ENCODE measurements at places on chromosomes 2 and 18.

DNA sequence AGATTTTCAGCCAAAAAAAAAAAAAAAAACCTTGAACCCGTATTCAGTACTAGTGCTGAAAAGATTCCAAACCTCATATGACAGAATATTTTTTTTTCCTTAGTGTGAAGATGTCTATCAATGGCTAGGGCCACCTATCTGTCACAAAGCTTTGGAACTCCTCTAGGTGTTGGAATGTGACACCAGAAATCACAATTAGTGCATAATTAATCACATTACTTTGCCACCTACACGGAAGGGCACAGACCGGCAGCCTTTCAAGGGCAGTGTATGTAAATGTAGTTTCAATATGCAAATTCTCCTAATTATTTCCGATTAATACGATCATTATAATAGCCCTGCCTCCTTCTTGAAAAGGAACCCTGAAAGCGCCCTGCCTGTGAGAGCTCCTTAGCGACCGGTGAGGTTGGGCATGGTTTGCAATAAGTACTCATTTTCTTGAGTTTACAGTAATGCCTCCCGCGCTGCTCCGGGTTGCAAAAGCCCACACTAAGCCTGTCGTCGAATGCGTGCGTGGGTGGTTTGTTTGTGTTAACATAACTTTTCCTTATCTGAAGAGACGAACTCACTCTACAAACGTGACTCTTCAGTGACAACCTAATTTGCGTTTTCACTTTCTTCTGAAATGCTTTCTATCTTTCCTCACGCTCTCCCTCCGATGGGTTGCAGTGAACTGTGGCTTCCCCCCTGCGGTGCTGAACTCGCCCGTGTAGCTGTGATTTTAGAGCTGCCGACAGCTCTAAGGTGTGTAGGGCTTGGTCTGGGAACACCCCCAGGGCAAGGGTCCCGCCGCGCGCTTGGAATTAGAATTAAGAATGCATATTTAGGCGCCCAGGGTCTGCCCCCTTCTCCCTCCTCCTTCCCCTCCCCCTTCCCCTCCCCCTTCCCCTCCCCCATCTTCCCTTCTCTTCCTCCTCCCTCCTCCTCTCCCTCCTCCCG lies 765 bp upstream of the ID2 start:
- DNase-seq: peak; percentile 56

DNA sequence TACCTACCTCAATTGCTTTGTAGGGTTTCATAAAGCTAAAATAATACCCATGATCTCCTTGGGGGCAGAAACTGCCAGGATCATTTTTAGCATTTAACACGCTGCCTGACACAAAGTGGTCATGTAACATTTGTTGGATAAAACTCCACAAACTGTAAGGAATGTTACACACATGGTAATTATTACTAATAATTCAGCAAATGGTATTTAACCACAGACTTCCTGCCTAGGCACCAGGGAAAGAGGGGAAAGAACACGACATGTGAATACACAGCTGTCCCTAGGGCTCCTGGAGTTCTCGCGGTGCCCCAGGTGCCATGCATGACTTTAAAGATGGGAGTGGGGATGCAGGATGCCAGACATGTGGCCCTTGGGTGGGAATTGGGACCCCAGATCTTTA lies 43.5 kb downstream of the ASAP2 start:
- no peak for DNase-seq

GRCh38 chr18:40159141-40160017 lies 1795.7 kb upstream of the PIK3C3 start:
- DNase-seq: peak; percentile 44

GRCh38 chr2:46407852-46408455 lies 71.4 kb upstream of the TMEM247 start:
- no peak for DNase-seq

GRCh38 chr2:221554769-221555493 lies 17.2 kb downstream of the EPHA4 start:
- no peak for DNase-seq

GRCh38 chr2:48589170-48589767 lies 28.4 kb upstream of the GTF2A1L start:
- peak; percentile 21 for DNase-seq

GRCh38 chr2:218896501-218897393 lies 16.1 kb downstream of the WNT10A start:
- DNase-seq: peak; percentile 30

DNA sequence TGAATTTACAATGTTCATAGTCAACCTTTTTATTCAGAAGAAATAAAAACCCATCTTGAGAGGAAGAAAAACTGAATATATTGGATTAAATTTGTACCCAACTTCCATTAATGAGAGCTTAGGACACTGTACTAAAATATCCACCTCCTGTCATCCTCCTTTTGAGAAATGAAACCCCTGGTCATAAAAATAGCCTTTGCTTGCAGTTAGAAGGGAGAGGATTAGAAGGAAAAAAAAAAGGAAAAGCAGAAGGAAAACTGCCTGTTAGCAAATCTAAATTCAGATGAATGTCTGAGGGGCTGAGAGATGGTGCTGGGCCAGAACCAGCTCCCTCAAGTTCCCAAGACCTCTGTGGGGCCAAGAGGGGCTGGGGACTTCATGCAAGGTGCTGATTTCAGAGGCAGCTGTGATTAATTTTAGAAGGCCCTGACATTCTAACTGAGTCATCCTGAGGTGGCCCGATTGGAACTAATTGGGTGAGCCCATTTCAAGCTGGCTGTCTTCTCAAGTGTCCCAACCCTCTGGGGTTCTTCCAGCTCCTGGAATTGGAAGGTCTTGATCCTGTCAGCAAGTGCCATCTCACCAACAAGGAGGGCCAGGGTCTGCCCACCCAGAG lies 38.4 kb upstream of the BIN1 start:
- peak; percentile 47 for DNase-seq

GRCh38 chr18:63177919-63178821 lies 141.4 kb downstream of the BCL2 start:
- no peak for DNase-seq

DNA sequence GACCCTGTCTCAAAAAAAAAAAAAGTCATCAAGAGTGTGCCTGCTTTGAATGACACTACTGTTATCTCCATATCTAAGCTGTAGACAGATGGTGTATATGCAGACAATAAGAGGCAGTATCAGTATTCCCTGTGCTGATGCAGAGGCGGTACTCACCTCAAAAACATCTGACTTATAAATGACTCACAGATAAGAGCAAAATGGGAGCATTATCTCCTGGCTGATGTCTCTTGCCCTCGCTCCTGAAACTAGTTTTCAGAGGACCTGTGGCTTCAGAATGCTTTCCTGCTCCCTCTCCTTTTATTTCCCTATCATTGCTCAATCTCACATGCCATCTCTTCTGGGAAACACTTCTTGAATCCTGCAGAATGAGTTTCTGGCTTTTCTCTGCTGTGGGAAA lies 289.6 kb downstream of the PTPRM start:
- DNase-seq: peak; percentile 70

- no peak for DNase-seq
Observed at GRCh38 chr2:40224318-40224717, 227.6 kb downstream of the SLC8A1 start.

DNA sequence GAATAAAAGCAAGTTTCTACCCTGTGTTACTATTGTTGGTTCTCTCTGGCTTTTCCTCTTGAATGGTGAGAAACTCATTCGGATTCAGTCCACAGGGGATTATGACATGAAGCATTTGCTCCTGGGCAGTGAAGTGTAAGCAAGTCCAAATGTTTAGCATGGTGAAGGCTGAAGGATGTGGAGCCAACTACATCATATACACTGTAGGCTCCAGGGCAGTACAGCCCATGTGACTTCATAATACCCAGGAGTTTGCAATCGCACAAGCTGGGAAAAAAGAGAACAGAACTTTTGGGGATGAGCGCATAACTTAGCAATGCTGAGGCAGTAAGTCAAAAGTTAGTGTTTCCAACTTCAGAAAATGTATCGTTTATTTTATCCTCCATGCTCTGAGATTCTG lies 695.7 kb upstream of the POU3F3 start:
- no peak for DNase-seq

GRCh38 chr18:2777241-2777640 lies 69.6 kb upstream of the EMILIN2 start:
- DNase-seq: no peak

DNA sequence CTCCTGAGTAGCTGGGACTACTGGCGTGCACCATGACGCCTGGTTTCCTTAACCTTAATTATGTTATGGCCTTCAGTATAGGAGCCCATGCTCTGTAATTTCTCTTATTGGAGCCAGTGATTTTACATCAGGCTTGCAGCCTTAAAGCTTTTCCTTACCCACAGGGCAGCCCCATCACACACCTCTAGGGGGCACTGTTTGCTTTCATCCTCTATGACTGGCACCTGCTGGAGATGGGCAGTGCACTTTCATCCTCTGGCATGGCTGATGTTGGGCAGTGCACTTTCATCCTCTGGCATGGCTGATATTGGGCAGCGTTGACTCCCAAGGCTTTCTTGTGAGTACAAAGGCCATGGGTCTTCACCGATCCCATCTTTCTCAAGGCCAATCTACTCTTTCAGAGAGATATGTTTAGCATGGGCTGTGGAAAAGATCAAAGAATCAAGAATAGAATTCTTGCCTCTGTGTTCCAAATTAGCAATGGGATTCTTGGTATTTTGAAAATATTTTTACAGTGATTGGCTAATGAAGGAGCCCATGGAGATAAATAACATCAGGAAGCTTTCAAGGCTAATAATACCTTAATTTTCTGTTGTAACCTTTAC lies 80.7 kb upstream of the MEX3C start:
- peak; percentile 53 for DNase-seq

DNA sequence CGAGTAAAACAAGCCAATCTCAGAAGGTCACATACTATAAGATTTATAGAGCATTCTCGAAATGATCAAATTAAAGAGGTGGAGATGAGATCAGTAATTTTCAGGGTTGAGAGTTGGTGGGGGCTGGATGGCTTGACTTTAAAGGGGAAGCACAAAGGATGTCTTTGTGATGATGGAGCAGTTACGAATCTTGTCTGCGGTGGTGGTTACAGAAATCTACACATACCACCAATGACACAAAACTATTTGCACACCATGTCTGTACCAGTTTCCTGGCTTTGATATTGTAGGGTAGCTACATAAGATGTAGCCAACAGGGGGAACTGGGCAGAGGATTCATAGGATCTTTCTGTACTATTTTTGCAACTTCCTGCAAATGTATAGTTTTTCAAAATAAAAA lies 190.6 kb upstream of the SMIM21 start:
- peak; percentile 80 for DNase-seq

DNA sequence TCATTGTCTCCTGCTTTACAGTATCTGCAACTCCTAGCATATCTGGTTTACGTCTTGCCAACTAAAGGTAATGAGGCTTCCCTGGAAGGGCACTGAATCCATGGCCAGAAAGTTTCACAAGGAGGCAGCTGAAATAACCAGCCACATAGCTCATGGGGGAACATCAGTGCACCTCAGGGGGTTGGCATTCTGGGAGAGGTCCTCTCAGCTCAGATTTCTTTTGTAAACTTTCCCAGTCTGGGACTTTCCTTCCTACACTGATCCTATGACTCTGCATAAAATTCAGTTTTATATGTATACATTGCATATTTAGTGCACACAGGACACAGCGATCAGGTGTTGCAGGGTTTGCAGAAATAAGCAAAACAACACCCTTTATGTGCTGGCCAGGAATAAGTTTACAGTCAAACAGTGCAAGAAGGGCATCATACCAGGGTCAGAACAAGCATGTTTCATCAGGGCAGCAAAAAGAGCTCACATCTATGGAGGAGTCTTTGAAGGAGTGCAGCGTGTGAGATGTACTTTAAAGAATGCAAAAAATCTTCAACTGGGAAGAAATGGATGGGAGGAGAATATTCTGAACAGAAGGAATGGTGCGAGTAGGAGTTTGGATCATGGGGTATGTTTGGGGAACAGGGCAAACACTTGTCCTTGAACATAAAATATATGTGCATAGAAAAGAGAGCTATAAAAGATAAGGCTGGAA lies 240.6 kb upstream of the RAB12 start:
- no peak for DNase-seq

DNA sequence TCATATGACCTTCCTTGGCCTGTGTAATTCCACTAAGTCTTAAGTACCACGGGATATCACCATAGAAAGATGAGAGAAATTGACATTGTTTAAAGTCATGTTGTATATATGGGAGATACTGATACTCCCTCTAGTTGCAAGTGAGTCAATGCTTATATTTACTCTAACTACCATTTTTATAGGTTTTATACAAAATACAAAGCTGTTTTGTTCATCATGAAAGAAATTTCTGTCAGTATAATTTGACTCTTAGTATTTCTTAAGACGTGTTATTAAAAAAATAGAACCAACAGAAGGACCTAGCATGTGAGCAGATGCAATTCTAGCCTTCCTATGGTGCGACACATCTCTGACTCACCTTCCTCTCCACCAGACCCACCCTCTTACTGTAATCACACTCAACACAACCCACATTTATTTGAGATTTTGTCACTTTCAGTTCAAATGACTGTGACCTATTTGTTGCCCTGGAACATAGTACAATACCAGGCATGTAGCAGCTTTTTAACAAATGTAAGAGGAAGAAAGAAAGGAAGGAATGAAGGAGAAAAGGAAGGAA lies 453.1 kb downstream of the CMPK2 start:
- peak; percentile 83 for DNase-seq

- no peak for DNase-seq
Observed at GRCh38 chr2:126381091-126381490, 274.9 kb upstream of the GYPC start.

Data from HT1080 (cell line).